ENCODE measurements at places on chromosomes 2 and 18. TPM values are rescaled to one million over a fixed set of nuclear protein-coding genes. Genes with fewer than 3 reads are reported as not detected.

DNA sequence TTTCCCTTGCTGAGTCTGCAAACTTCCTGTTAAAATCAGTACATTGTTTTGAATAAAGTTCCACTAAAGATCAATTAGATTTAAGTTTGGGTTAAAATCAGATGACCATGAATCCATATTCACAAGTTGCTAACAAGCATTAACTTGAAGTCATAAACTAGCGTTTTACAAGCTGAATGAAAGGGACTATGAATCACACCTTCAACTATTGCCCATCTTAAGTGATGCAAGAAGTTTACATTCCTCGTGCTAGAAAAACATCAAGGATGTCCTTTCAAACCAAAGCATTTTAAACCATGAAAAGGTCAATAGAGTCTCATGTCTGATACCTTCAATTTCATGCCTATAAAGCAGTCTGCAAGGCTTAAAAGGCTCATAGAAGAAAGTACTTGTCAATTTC lies 257.2 kb upstream of the SYT4 start:
- DNase-seq = peak; percentile 4

The HOXD4 gene
- total RNA-seq = 0.70 TPM

DNA sequence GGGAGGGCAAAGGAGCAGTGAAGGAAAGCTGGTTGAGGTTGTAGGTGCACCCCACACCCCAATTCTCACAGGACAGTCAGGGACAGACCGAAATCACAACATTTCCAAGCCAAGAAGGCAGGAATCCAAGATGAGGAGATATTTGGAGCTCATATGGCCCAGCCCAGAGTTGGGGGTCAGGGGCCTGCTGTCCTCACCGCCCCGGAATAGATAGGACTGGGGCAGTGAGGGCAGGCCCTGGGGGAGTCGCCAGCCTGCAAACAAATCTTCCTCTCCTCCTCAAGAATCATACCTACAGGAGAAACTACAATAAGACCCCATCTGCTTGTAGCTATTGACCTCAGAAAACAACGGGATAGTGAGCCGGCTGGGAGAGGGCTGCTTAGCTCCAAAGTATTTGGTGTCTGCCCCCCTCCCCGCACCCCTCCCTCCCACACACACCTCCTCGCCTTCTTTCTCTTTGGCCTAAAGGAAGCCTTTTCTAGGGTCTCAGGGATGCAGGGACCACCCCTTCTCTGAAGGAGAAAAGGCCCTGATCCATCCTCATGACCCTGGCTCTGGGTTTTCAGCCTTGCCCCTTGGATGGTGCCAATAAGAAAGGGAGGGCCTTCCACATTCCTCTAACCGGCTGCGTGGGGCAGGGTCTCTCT lies 3.8 kb downstream of the EN1 start:
- no peak for DNase-seq

The MAPRE2 gene
- total RNA-seq = 28.2 TPM

DNA sequence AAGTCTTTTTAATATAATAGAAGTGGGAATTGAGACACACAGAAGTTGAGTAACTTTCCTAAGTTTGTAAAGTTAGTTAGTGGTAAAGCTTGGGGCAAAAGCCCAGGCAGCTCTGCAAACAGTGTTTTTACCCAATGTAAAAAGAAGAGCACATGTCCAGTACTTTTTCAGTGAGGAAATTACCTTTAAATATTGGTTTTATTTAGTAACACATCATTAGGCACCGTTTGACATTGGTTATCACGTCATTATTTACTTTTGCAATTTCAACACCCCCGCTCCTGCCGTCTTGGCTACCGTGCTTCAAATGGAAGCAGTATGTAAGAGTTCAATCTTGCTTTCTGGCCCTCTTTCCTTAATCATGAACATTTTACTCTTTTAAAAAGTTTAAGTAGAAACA lies 807.9 kb downstream of the EPHA4 start:
- no peak for DNase-seq
